Memory B cell (primary cell): ENCODE measurements at places on chromosomes 1 and 21.

- no peak overlapping the region for H3K27ac ChIP-seq
- no peak for DNase-seq
- no peak overlapping the region for H3K4me3 ChIP-seq
- no peaks in the 10 kb centered on the region for H3K27me3 ChIP-seq
These were observed 307.3 kb downstream of the BRINP3 start for GRCh38 chr1:190170321-190170720.

DNA sequence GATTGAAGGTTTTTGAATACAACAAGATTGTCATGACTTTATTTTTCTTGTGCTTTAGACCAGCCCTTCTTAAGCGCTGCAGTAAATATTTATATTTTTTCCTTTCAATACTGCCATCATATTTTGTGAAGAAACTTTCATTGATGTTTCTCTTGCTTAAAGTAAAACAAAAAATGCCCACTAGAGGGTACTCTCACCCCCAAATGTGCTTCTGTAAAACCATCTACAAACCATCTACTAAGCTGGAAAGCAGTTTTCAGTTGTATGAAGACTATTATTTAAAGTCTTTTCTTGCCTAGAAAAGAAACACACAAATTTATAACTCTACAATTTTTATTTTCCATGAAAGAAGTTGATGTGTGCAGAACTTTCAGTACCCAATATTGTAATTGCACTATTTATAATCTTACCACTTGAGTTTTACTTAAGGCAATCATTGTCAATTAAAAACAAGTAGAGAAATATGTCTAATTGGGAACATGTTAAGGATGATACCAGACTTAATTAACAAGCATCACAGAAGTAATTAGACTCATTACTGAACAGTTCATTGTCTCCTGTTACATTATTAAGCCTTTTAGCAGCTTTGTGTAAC is 10.7 kb downstream of the LEPR start:
- DNase-seq: no peak
- H3K36me3 ChIP-seq: peaks cover 25% of the 10 kb centered on the region
- no peak overlapping the region for H3K4me3 ChIP-seq
- peaks cover 6% of the 10 kb centered on the region for H3K4me1 ChIP-seq

DNA sequence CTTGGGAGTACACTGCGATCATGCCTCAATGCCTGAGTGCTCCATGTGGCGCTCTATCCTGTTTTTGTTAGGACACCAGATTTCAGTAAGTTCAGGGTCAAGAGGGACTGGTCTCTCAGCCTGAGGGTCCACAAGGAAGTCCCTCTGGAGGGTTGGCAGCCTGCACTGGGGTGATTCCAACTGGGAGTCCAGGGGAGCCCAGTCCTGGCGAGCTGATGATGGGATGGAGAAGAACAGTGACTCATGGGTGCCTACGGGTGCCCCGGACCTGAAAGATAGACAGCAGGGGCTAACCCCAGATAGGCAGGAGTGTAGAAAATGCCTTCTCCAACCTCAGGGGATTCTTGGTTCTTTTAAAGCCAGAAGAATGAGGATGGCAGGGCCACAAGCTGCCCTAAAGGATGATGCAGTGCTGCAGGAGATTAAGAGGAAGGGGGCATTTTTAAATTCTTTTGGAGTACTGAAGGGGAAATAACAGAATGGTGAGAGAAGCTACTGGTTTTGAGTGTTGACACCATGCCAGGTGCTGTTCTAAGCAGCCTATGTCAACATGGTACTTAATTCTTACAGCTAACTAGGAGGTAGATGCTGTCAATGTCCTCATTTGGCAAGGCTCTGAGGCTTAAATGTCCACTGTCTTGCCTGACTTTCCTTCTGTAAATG is 68.4 kb upstream of the TLR5 start:
- H3K27me3 ChIP-seq: peaks cover 9% of the 10 kb centered on the region
- no peak overlapping the region for H3K4me3 ChIP-seq
- no peak overlapping the region for H3K27ac ChIP-seq
- H3K36me3 ChIP-seq: no peaks in the 10 kb centered on the region

DNA sequence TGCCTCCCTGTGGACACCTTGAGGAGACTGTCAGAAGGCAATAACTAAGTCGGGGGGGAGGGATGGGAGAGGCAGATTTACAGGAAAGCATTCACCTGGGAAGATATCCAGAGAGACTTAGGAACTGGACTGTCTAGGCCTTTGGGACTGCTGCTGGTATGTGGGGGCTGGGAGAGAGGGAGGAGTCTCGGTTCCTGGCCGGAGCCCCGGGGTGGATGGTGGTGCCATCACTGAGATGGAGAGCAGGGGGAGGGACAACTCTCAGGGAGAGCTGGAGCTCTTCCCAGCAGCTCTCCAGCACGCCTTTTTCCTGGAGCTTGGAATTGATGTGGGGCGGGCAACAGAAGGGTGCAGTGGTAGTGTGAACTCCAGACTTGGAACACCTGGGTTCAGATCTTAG is 22.1 kb downstream of the PTPRF start:
- peaks cover 17% of the 10 kb centered on the region for H3K27me3 ChIP-seq
- no peak overlapping the region for H3K4me3 ChIP-seq
- no peak for DNase-seq
- H3K27ac ChIP-seq: no peak overlapping the region

DNA sequence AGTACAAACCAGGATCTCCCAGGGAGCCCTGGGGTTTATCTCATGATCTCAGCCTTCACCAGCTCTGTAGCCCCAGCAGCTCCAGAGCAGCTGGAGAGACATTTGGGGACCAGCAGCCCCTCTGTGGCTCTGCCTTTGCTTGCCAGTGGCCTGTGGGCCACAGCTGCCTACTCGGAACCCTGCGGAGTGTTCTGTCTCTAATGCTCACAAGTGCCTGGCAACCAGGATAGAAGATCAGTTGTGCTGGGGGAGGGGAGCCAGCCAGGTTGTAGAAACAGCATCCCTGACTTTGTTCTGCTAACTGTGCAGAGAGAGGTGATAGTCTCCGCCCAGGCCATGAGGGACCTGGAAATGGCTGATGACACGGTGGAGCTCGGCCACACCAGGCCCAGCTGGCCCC is 50.9 kb upstream of the KCNJ15 start:
- H3K27ac ChIP-seq: no peak overlapping the region
- no peak overlapping the region for H3K4me3 ChIP-seq
- H3K36me3 ChIP-seq: no peaks in the 10 kb centered on the region
- H3K4me1 ChIP-seq: no peaks in the 10 kb centered on the region
- no peak for DNase-seq
- H3K27me3 ChIP-seq: peaks cover 6% of the 10 kb centered on the region

DNA sequence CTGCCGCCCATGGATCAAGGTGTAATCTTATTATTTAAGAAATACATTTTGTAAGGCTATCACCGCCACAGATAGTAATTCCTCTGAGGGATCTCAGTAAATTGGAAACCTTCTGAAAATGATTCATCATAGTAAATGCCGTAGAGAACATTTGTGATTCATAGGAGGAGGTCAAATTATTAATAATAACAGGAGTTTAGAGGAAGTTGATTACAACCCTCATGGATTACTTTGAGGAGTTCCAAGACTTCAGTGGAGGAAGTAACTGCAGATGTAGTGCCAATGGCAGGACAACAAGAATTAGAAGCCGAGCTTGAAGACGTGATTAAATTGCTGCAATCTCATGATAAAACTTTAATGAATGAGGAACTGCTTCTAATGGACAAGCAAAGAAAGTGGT is 280.1 kb downstream of the PTPRC start:
- H3K27me3 ChIP-seq: no peaks in the 10 kb centered on the region
- H3K27ac ChIP-seq: no peak overlapping the region
- H3K4me1 ChIP-seq: peaks cover 15% of the 10 kb centered on the region
- no peak for DNase-seq

DNA sequence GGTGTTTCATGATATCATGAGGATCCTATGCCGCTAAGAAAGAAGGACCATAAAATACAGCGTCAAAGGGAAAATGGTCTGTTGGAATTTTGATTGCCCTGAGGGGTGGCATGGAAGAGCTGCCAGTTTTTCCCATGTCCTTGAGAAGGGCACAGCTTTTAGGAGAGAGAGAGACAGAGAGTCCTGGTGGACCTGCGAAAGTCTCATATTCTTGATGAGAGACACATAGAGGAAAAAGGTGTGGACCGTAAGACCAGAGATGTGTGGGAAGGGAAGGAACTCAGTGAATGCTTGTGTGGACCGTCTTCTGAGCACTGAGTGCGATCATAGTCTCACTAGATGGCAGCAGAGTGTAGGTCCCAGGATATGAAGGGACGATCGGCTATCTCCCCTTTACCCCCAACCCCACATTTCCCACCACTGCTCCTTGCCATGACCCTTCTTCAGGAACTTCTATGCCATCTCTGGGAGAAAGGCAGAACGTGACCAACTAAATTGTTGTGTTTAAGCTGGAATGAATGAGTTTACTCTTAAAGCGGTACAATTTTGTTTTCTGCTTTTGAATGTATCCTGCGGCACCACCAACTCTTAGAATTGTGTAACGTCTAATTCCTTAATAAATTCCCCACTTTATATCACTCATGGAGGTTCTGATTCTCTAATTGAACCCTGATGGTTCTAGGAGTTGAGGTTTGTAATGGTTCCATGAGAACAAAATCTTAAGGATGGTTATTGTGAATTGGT is 117.7 kb downstream of the CTH start:
- no peaks in the 10 kb centered on the region for H3K4me1 ChIP-seq
- H3K4me3 ChIP-seq: no peak overlapping the region
- DNase-seq: no peak

DNA sequence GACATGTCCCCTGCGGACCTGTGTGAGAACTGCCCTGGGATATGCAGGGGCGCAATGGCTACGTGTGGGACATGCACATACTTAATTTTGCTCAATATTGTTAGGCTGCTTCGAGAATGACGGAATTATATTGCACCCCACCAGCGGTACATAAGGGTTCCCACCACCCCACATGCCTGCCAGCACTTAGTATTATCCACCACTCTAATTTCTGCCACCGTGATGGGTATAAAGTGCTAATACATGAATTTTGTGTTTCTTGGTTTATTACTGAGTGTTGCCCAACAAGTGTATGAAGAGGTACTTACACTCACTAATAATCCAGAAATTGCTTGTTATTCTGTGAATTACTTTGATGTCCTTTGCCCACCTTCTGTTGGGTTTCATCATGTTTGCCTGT is 52.1 kb upstream of the ACOT11 start:
- H3K27me3 ChIP-seq: peaks cover 24% of the 10 kb centered on the region
- no peak for DNase-seq
- H3K27ac ChIP-seq: no peak overlapping the region
- no peak overlapping the region for H3K4me3 ChIP-seq

DNA sequence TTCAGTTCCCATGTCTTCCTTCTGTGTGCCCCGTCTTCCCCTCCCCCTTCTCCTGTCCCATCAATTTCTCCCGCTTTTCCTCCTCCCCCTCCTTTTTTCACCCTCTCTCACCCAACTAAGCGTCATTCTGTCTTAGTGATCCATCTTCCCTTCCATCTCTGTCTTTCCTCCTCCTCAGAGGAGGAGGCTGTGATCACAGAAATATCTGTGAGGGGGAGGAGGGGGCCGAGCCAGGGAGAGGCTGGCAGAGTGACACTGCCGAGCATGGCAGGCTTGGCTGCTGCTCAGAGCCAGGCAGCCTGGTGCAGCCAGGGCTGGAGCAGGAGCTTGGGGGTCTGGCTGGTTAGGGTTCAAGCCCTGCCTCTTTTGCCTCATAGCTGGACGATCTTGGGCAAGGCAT is 7.6 kb downstream of the HTR6 start:
- H3K4me1 ChIP-seq: peaks cover 2% of the 10 kb centered on the region
- H3K4me3 ChIP-seq: no peak overlapping the region
- H3K27ac ChIP-seq: no peak overlapping the region
- DNase-seq: no peak

DNA sequence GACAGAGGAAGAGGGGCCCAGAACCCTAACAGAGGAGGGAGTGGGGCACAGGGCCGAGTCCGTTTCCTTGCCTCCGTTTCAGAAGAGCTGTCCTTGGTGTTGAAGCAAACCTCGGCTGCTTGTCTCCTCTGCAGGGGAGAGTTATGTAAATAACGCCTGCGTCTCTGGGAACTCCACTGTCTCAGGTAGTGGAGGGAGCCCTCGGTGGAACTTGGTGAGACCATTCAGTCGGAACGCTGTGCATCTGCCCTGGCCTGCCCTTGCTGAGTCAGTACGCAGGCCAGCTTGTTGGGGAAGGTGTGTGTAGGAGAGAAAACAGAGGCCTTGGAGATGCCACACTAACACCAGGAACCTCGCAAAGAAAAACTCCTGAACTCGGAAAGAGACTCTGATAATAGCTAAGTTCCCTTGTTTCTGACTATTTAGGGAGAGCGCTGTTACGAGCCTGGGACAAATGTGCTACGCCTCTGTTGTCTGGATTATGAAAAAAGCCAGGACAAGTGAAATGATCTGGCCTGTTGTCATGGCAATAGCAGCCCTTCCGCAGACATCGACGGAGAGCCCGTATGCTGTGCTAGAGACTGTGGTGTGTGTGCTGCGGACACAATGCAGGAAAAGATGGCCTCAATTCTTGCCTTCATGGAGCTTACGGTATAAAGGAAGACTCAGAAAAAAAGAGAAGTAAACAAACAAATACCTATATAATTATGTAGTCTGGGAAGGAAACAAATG is 94.6 kb upstream of the AKT3 start:
- no peaks in the 10 kb centered on the region for H3K4me1 ChIP-seq
- H3K27me3 ChIP-seq: peaks cover 14% of the 10 kb centered on the region
- no peak overlapping the region for H3K4me3 ChIP-seq
- no peak overlapping the region for H3K27ac ChIP-seq

GRCh38 chr1:57163325-57163724 is 197.5 kb upstream of the C8B start:
- no peak for DNase-seq
- H3K36me3 ChIP-seq: no peaks in the 10 kb centered on the region
- no peaks in the 10 kb centered on the region for H3K4me1 ChIP-seq

DNA sequence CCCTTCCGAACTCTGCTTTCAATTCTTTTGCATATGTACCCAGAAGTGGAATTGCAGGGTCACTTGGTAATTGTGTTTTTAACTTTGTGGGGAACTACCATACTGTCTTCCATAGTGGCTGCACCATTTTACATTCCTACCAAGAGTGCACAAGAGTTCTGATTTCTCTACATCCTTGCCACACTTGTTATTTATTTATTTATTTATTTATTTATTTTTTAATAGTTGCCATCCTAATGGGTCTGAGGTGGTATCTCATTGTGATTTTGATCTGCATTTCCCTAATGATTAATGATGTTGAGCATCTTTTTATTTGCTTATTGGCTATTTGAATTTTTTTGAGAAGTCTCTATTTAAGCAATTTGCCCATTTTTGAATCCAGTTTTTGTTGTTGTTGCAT is 422.4 kb downstream of the PTPRU start:
- no peak overlapping the region for H3K27ac ChIP-seq
- no peaks in the 10 kb centered on the region for H3K36me3 ChIP-seq
- no peak for DNase-seq
- H3K4me3 ChIP-seq: no peak overlapping the region
